HL-60 (cell line): ENCODE measurements at places on chromosomes 6 and 20.

- no peak for DNase-seq
Measured at GRCh38 chr6:158762787-158763433, 56.3 kb downstream of the EZR start.

DNA sequence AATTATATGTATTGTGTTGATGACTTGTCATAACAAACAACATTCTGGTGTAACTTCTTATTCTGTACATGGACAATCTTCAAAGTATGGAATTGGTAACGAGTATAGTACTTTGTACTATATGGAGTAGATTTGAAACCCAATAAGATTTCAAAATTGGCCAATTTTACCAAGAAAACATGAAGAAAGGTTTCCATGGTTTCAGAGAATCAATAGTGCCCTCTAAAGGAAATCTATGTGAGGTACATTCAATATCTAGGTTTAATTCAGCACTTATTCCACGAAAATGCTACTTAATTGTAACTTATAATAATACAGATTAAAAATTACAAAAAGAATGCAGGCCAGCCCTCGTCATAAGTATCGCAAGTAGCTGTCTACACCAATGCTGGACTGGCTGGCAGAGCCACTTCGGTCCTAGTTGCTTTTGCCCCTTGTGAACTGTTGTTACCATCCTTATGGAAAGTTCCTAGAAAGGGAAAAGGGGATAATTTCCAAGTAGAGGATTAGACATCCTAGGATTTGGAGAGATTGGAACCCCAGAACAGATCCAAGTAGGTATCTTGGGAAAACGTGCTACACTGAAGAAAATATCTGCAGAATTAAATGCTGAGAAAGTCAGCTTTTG is 70.9 kb downstream of the LCA5 start:
- DNase-seq, result no peak

DNA sequence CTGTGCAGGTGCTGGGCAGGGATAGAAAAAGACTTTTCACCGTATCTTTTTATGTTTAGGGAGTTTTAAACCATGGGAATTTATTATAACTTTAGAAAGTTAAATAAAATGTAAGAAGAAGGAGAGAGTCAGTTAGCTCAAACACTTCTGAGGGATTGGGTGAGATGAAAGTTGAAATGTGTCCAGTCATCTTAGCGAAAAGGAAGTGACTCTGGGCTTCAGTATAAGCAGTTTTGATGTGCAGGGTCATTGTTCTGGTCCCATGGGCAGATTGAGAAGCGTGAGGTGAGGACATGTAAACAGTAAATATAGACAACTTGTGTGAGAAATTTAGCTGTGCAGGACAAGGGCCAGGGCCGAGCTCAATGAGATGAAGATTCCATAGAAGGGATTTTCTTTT is 66.9 kb downstream of the TOX2 start:
- no peak for DNase-seq

DNA sequence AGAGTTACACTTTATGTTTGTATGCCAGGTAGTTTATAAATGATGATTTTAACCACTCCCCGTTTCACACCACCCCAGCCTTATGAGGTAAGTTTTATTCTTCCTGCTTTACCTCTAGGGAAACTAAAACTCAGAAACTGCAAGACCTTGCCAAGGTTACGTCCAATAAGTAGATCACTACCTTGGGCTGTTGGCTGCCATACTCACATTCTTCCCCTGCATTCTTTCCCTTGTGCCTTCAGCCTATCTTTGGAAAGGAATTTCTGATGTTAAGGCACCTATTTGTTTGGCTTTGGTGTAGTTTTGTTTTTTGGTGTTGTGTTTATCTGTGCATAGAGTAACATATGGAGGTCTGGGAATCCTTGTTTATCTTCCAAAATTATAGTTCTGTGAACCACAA is 122.1 kb downstream of the UST start:
- DNase-seq, result no peak

- no peak for DNase-seq
Measured at GRCh38 chr20:8545212-8545611, 413.1 kb downstream of the PLCB1 start.

- no peak for DNase-seq
Measured at GRCh38 chr6:45718131-45718530, 297.5 kb downstream of the CLIC5 start.

DNA sequence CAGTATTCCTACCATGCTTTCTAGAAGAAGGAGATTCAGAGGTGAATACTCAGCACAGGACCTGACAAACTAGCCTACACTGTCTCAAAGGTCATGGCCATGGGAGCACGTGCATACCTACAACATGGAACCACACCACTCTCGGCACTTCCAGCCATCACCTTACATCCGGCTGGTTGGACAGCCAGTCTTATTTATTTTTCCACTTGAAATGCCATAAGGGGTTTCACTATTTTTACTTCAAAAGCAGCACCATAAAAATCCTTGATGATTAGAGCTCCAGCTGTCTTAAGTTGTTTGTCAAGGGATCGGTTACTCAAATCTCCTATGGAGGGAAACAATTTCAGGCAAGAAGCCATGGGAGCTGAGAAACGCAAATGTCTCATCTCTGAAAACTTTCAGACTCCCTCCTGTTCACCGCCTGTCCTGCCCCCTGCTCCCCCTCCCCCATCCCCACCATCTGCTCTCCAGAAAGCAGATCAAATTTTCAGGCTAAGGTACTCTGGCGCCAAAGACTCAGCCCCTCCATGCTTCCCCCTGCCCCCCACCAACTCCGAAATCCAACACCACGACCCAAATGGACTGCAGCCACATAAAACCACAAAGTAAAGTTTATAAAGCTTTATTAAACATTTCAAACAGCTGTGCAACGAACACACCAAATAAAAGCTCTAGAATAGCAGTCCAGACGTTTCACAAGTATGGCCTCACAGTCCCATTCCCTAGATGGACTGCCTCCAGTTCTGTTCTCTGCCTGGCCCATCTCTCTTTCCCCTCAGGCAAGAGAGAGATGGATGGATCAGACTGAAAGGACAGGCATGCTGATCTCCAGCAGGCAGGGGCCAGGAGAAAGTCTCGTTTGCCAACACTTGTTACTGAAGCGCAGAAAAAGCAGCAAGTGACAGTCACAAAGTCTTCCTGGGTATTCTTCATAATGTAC is 4.0 kb upstream of the NNAT start:
- DNase-seq, result no peak

DNA sequence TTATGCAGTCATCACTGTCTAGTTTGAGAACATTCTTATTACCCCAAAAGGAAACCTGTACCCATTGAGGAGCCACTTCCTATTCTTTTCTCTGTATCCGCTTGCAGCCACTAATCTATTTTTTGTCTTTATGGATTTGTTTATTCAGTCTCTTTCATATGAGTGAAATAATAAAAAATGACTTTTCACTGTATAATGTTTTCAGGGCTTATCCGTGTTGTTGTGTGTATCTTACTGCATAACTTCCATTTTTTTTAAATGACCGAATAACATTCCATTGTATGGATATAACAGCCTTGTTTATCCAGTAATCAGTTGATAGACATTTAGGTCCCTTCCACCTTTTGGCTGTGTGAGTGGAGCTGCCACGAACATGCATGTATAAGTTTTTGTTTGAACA is 86.6 kb downstream of the ZFAND3 start:
- DNase-seq, result no peak

- no peak for DNase-seq
Measured at GRCh38 chr20:46027245-46027853, 1.7 kb upstream of the SLC12A5 start.

- no peak for DNase-seq
Measured at GRCh38 chr20:10042086-10042485, 7.3 kb downstream of the ANKEF1 start.

- no peak for DNase-seq
Measured at GRCh38 chr20:9514072-9514460, 324 bp upstream of the LAMP5 start.

DNA sequence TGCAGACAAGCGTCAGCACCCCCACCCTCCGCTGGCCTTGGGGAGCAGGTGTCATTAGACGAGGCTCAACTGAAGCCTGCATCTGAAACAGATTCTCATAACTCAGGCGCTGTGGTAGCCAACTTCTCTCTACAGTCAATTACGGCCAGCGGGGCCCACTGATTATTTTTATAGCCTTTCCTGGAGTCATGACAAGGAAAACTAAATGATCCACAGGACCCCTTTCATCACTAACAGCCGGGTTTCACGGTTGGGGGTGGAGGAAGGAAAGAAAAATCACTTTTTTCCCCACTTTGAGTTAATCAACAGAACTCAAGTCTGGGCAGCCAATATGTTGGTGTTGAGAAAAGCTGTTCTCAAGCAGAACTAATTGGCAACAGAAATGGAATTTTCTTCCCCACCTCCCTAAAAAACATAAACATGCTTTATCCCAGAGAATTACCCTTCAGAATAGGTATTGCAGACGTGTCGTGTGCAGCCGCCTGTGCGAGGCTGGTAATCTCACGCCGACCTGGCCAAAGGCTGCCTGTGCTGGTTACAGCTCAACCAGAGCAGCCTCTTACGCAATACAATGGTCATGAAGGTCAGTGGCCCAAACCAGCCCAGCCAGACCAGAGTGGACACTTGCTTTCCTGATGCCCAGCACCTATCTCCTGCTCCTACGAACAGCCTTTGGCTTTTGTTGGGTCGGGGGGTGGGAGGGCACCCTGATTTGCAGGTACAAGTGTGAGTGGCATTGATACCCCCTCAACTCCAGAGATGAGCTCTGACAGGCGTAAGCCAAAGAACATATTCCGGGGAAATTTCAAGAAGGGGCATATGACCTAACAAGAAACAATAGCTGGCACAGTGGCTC is 11.0 kb downstream of the RIPOR3 start:
- DNase-seq, result no peak

DNA sequence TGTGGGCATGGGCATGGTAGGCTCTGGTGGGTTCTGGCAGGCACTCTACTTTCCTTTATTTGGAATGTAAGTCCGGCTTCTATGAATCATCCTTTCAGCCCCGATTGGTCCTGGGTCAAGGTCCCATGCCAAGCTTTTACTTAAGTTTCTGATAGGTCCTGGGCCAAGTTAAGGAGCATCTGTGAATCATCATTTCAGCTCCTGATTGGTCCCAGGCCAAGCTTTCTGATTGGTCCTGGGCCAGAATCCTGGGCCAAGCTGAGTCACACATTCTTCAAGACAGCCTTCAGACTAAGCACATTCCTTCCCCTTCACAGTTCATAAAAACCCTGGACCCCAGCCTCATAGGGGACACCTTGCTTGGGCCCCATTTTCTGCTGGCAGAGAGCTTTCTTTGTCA is 231.0 kb upstream of the EYS start:
- DNase-seq, result no peak

- DNase-seq, result no peak
Measured at GRCh38 chr6:43608807-43609206, 20.3 kb downstream of the GTPBP2 start.

DNA sequence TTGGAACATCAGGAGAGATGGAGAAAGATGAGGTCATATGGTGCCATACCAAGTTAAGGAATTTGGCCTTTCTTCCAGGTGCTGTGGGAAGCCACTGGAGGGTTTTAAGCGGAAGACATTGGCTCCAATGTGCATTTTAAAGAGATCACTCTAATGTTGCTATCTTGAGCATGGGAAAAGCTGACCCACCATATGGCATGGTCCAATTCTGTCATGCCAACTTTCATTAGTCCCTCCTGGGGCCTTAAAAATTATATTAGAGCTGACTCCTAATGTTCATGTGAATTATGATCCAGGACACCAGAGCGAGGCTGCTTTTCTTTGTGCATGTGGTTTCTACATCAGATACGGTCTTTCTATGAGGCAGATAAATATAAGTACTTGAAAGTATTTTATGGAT is 335.0 kb upstream of the TSHZ2 start:
- no peak for DNase-seq

GRCh38 chr6:132491303-132491702 is 21.6 kb downstream of the STX7 start:
- DNase-seq, result no peak

DNA sequence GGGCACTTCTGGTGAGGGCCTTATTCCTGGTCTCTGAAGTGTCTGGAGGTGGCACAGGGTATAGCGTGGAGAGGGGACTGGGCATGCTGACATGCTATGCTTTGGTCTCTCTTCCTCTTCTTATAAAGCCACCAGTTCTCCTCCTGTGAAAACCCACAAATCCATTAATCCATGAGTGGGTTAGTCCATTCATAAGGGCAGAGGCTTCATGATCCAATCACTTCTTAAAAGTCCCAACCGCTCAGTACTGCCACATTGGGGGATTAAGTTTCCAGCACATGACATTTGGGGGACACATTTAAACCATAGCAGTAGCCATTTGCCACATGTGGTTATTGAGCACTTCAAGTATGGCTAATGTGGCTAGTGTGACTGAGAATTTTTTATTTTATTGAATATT is 3.8 kb upstream of the TRIB3 start:
- DNase-seq, result no peak

DNA sequence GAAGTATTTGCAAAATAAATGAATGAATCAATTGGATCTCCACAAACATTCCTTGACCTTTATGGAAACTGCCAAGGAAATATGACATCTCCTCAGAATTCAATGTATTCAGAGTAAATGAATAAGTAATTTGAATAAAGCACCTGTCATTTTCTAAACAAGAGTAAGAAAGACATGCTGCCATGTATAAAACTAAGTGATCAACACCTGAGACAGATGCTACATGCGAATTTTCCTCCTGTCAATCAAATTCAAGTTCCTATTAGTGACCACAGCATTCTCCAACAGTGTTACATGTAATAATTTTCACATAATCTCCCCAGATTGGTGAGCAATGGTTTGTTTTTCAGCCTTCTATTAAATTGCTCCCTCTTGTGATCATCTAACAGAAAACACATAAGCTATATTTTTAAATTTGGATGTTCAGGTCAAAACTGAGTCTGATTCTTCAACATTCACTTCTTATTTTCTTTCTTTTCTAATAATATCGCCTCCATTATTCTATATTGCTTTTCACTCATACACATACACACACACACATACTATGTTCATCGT is 163.2 kb upstream of the RNF217 start:
- DNase-seq, result no peak

DNA sequence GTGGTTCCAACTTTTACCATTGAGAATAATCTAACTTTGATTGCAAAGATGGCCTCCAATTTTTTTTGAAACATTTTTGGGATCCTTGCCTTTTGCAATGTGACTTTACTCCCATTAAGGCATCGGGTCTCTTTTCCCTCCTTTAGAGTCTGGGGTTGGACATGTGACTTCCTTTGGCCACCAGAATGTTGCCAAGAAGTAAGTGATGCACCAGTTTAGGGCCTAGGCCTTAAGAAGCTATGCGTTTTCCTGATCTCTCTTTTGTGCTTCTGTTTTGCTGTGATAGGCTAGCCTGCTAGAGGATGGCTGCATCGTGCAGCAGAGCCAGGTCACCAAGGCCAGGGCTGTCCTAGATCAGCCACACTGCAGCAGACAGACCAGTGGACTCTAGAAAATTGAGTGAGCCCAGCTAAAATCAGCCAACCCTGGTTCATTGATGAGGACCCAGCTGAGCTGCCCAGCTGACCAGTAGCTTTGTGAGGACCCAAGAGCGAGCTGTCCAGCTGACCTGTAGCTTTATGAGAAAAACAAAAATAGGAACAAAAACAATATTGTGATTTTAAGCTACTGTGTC is 594.0 kb upstream of the JAG1 start:
- no peak for DNase-seq
